ENCODE measurements at places on chromosomes 3 and 15. TPM values are rescaled to one million over a fixed set of nuclear protein-coding genes. Genes with fewer than 3 reads are reported as not detected.
A peak's percentile ranks its signal among the peaks of the same experiment; 100 is the strongest.

Gene PRR20G
- not detected for total RNA-seq

Gene PLA1A
- total RNA-seq, result not detected

Gene PLS1
- 2.1 TPM for total RNA-seq

Gene PPP1R14D
- not detected for total RNA-seq

Gene BLOC1S6
- total RNA-seq, result 28.9 TPM

Gene HYKK
- 4.7 TPM for total RNA-seq

Gene NUSAP1
- total RNA-seq, result 336 TPM

DNA sequence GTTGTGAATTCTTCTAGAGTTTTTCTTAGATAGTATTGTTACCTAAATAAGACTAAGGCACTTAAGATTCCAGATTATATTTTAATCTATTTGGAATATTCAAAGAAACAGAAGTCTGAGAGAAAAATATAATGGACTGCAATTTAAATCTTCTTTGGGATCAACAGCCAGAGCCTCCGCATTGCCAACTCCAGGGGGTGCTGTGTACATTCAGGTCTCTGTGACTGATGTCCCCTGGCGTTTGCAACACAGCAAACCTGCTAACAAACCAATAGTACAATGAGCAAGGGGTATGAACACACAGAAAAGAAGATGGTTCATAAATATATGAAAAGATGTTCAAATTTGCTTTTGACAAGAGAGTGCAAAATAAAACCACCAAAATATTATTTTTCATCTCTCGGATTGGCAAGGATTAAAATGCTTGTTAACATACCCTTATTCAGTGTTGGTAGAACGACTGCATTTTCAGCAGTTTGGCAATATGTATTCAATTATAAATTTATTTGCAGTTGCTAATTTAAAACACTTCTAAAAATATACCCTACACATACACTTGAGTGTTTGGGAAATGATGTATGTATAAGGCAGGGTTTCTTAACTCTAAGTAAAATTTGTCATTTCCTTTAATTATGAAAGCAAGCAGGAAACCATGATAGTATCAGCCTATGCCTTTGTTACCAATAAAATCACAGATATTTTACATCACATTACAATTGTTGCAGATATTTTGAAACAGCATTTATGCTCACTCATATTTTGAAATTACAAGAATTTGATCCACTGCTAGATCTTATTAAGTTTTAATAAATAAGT lies 16.1 kb upstream of the TM4SF1 start:
- DNase-seq, result peak; percentile 38

DNA sequence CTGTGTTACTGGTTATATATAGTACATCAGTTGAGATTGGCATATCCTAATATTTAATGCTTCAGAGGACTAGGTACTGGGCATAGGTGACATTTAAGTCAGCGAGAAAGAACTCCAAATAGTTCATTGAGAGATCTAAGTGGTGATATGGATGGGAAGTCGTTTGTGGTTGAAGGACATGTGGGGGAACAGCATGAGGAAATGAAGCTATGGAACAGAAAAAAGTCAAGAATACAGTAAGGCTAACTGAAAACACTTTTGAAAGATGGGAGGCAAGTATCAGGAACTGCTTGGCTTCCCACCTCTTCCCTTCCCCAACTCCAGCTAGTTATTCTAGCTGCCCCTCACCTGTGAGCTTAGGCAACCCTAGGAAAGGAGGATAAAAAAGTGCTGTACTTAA lies 3.7 kb upstream of the MYO5A start:
- no peak for DNase-seq

DNA sequence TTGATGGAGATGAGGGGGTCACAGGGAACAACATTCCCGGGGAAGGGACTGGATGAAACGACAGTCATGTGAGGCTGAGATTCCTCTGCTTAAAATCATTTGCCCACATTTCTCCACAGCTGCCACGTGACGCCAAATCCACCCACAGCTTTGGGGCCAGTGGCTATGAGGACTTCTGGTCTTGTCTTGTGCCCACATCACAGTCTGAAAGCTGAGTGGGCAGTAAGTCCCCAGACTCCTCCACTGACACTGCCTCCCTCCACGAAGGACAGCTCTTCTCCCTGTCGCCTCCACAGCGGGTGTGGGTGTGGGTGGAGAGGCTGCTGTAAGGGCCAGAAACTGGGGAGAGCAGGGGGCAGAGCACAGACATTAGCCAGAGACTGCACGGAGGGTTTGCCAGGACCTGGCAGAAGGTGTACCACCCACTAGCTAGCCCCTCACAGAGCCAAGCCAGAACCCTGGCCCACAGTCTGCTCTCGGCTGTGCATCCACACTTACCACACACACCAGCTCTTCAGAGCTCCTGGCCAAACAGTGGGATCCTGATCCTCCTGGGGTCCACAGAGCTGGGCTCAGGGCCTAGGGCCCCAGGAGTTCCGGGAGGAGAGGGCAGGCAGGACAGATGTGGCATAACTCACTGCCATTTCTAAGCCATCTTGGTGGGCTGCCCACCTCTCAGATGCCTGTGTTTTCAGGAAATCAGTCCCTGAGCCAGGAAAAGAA lies 24.2 kb downstream of the RAB6B start:
- no peak for DNase-seq

DNA sequence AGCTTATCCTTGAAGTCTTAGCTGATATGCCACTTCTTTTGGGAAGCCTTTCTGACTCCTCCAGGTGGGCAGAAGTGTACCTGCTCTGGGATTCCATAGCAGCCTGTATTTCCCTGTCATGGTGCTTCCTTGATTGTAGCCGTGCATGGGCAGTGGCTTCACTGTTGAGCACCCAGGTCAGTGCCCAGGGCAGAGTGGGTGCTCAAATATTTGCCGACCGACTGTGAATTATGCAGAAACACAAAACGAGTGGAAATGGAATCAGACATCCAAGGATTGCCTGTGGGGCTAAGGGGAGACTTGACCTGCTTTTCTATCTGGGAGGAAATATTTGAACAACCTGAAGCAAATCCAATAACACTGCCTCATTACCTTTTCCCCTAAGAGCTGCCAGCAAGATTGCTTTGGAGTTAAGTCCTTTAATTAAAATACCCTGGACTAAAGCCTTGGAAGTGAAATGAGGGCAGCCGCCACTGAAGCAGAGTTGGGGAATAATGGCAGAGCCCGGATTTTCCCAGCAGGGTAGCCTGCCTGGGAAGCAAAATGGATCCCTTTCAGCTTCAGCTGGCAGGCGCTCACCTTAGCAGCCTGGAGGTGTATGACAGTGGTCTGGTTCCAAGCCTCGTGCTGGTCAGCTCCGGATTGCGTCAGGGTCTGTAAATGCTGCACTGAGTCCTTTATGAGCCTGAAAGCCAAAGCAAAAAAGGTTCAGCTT lies 14.9 kb downstream of the ACOX2 start:
- no peak for DNase-seq

DNA sequence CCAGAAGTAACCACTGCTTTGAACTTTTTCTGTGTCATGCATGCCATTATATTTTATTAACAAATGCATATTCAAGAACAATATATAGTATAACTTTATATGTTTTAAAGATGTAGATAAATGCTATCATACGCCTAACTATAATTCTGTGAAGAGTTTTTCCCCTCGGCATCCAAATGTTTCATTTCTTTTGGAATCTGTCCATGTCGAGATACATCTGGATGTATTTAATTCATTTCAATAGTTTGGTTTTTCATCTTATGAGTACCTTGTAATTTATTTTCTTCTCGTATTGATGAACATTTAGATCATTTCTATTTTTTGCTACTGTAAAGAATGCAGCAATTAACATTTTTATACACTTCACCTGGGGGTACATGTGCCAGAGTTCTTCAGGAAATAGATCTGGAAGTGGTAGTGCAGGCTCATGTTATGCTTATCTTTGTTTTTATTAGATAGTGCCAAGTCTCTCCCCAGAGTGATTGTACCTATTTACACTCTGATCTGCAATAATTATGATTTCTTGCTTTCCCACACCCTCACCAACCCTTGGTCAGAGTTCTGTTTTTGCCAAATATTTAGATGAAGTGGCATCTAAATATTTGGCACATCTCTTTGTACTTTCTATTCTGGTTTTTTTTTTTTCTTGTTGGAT lies 29.7 kb downstream of the USP13 start:
- no peak for DNase-seq

DNA sequence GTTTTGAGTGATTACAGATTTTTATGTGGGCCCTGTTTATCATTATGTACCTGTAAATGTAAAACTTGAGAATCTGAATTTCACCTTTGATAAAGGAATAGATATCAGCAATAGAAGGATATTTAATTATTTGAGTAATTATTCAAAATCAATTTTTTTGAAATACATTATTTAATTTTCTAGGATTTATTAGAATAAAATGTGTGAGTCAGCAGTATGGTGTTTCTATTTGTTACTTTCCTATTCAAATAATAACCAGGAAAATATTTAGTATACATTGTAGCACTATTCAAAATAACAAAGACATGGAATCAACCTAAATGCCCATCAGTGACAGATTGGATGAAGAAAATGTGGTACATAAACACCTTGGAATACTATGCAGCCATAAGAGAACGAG lies 22.1 kb downstream of the CAPN7 start:
- no peak for DNase-seq

DNA sequence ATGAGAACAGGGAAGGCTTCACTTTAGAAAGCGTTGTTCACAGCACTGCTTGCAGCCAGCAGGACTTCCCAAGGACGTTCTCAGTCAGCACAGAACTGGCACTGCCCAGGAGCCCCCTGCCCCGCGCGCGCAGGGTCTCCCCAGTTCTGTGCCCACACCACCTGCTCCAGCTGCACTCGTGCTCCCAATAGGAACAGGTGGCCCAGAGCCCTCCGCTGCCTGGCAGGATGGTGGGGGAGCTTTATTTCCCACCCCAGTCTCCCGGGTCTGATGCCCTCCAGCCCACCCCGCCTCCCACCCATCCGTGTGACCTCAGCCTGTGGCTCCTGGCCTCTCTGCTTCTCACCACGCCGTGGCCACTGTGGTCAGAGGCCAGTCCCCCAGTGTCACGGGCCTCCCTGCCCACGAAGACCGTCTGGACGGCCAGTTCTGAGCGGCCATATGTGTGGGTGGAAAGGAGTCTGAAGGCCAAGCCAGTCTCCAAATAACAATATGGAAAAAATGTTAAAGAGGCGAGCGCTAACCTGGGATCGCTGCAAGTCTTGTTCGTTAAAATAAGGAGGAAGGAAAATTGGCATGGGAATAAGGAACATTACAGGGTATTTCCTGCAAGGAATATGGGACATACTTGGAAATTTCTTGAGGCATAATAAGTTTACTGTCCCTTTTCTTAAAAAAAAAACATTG lies 54.6 kb upstream of the PCSK6 start:
- DNase-seq, result no peak

- no peak for DNase-seq
Observed at GRCh38 chr3:157861076-157861765, 245.0 kb downstream of the SHOX2 start.

DNA sequence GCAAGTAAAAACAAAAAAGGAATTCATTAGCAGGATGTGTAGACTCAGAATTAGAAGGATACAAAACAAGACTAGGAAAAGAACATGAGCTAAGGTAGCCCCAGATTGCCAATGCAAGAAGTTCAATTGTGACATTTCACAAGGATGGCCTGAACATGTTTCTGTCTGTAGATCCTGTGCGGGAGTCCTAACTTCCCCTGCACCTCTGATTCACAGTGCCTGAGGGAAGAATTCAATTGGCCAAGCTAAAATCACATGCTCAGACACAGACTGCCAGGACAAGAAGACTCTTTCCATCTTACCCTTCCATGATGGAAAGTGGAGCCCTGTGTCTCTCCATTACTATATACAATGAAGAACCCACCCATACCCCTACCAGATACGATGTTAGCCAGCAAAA lies 251.5 kb downstream of the KCNH8 start:
- no peak for DNase-seq

GRCh38 chr15:68699124-68699880 lies 120.5 kb downstream of the CORO2B start:
- no peak for DNase-seq

DNA sequence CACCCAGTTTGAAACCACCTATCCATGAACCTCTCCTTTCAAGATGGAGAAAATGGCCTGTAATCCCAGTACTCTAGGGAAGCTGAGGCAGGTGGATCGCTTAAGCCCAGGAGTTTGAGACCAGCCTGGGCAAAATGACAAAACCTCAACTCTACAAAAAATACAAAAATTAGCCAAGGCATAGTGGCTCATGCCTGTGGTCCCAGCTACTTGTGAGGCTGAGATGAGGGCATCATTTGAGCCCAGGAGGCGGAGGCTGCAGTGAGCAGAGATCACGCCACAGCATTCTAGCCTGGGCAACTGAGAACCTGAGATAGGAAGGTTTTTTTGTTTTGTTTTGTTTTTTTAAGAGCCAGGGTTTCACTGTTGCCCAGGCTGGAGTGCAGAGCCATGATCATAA lies 5.4 kb downstream of the TKT start:
- DNase-seq, result no peak

DNA sequence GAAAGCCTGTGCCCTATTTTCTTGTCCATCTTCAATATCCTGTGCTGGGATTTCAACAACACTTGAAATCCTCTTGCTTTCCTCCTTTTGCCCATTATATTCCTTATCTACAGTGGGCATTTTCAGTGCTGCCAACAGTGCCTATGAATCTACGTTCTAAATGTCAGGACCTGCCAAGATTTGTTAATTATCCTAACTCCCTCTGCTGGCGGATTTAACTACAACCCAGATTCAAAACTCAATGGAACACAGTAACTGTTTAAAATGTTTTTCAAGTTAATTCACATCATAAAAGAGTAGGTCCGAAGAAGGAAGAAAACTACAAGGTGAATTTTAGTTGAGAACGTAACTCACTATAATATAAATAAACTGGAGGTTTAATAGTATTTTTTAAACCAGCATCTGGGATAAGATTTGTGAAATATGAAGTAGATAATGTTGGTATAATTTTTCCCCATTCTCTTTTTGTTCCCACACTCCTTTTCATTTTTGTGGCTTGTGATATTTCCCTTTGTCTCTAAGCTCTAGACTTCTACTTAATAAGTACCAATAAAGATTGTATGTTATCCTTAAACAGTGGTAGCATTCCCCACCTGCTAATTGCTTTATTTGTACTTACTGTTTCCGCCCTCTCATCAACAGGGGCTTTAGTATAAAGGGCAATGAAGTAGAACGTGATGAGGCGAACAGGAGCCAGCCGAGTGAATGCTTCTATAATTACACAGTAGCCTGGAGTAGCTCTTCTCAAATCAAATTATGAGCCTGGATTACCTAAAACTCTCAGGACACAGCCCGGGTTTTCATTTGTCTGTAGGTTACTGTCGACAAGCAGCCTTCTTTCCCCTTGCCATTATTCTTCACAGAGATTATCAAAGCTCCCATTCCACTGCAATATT lies 302.5 kb upstream of the ATP11B start:
- peak; percentile 8 for DNase-seq

DNA sequence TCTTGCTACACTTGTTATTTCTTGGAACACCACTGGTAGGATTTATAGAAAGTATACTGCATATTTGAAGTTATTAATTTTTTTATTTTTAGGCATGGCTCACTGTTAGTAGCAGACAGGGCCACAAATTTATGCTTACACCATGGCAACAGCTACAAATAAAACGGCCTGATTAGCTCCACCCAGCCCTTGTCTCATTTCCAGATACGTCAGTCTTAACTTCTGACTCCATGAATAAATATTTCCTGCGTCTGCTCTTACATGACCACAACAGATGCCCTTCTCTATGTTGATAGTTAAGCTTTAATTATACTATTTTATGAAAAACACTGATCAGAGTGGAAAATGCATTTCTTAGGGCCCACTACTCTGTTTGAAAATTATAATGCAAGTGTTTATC lies 62.3 kb upstream of the CPOX start:
- DNase-seq, result no peak

GRCh38 chr15:43487271-43487895 lies 5.6 kb downstream of the TP53BP1 start:
- no peak for DNase-seq

- no peak for DNase-seq
Observed at GRCh38 chr15:49380912-49381311, 42.1 kb upstream of the FGF7 start.

- DNase-seq, result no peak
Observed at GRCh38 chr3:58352626-58353025, 19.9 kb downstream of the PXK start.

Measured in activated CD4-positive, alpha-beta T cell treated with anti-CD3 and anti-CD28 coated beads, Interleukin-2, amount 10 ng/mL, durations not matched to agents 7 days and 5 days (primary cell).